ENCODE measurements at places on chromosomes 1 and 21. TPM values are rescaled to one million over a fixed set of nuclear protein-coding genes. Genes with fewer than 3 reads are reported as not detected.

Gene MPZL1
- 134 TPM for total RNA-seq

Gene ERICH3
- not detected for total RNA-seq

Gene SPRR2F
- 54.4 TPM for total RNA-seq

Gene SKI
- 110 TPM for total RNA-seq

Gene SSX2IP
- 18.2 TPM for total RNA-seq

Gene ADAMTS4
- 6.8 TPM for total RNA-seq

Gene GBP1
- 52.3 TPM for total RNA-seq

Gene TRAF3IP3
- 1.1 TPM for total RNA-seq

Gene FCGR3A
- not detected for total RNA-seq

Gene LCE2B
- total RNA-seq: not detected

Gene UBE2G2
- total RNA-seq: 102 TPM

Gene CFAP74
- 0.18 TPM for total RNA-seq

DNA sequence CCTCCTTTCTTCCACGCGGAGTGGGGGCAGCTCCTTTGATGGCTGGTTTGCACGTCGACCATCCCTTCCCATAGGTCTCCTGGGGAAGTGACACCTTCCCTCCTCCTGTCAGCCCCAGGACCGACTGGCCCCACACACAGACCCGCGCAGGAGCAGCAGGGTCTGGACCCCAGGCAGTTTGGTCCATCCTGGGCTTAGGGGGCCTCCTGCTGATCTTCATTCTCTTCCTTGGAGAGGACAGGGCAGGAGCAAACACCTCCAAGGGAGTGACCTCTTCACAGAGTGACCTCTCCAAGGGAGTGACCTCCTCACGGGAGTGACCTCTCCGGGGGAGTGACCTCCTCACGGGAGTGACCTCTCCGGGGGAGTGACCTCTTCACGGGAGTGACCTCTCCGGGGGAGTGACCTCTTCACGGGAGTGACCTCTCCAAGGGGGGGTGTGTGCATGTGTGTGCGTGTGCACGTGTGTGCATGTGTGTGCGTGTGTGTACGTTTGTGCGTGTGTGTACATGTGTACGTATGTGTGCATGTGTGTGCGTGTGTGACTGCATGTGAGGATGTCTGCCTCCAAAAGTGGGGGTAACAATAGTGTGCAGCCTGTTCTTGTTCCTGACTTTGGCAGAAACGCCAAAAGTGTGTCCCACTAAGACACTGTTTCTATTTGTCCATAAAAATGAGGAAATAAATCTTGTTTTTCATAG, 29.8 kb downstream of the COL6A1 start:
- peak; percentile 29 for DNase-seq

- no peak for DNase-seq
Measured at GRCh38 chr1:63713627-63714481, 60.0 kb upstream of the ROR1 start.

DNA sequence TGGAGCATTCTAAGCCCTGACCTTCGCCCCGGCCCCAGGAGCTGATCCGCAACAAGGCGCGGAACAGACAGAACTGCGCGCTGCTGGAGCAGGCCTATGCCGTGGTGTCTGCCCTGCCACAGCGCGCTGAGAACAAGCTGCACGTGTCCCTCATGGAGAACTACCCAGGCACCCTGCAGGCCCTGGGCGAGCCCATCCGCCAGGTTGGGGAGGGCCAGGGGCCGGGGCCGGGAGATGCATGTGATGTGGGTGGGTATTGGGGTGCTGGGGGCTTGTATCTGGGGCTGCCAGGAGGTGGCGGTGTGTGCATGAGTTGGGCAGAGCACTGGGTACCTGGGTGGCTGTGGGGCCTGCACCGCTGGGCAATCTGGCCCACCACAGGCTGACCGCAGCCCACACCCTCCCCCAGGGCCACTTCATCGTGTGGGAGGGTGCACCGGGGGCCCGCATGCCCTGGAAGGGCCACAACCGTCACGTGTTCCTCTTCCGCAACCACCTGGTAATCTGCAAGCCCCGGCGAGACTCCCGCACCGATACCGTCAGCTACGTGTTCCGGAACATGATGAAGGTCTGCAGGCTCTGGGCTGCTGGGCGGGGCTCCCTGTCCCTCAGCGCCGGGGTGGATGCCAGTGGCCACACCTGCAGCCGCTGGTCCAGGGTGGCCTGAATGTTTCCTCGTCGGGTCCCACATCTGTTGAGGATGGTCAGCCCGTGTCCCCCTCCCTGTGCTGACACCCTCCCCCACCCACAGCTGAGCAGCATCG, 65.8 kb downstream of the TRIM11 start:
- peak; percentile 16 for DNase-seq

- no peak for DNase-seq
Measured at GRCh38 chr1:24100945-24101737, 10.8 kb downstream of the MYOM3 start.

- DNase-seq: no peak
Measured at GRCh38 chr1:77068013-77068412, 151.2 kb downstream of the PIGK start.

GRCh38 chr1:36784147-36784859, 250.0 kb downstream of the GRIK3 start:
- DNase-seq: no peak

DNA sequence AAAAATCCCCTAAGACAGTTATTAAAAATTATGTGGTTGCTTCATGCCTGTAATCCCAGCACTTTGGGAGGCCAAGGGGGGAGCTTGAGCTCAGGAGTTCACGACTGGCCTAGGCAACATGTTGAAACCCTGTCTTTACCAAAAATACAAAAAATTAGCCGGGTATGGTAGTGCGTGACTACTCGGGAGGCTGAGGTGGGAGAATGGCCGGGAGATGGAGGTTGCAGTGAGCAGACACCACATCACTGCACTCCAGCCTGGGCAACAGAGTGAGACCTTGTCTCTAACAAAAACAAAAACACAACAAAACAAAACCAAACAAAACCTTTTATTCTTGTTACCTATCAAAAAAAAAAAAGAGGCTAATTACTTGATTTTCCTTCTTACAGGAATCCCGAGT, 2.1 kb downstream of the ELK4 start:
- DNase-seq: no peak

GRCh38 chr1:178349801-178350200, 147.0 kb downstream of the CLEC20A start:
- DNase-seq: no peak

- no peak for DNase-seq
Measured at GRCh38 chr1:1207571-1207892, 1.1 kb upstream of the TNFRSF18 start.

GRCh38 chr1:191892716-191893115, 265.5 kb upstream of the RGS18 start:
- no peak for DNase-seq

- no peak for DNase-seq
Measured at GRCh38 chr1:25718732-25719131, 81.3 kb upstream of the SELENON start.

Data from mesothelial cell of epicardium (in vitro differentiated cells).